ENCODE measurements at places on chromosomes 7 and 10.

DNA sequence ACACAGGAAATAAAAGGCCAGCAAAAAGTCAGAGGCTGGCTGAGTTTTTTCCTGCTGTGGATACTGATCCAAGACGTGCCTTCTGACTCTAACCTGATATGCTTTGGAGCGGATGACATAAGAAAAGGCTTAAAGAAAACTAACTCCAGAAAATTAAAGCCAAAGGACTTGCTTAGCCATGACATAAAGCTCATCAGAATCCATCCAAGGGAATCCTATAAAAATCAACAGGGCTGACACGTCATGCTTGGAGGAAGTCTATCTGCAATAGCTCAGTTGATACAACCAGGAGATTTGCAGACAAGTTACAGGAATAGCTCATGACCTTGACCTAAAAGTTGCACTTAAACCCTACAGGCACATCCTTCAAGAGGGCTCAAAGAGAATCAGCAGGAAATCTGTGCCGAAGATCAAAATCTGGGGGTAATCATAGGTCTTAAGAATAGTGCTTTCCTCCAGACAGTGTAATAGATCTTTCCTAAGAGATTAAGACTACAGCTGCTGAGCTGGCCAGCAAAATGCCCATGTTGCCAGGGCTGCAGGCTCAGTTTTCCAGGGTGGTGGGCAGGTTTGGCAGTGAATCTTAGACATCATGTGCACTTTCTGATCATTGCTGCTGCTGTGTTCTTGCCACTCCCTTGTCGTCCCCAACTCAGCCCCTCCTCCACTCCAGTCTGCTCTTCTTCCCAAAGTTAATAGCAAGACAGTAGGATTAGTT is 111.5 kb upstream of the SVIL start:
- DNase-seq, result no peak

- DNase-seq, result no peak
These were observed 47.0 kb downstream of the SPAM1 start for GRCh38 chr7:123972045-123972444.

DNA sequence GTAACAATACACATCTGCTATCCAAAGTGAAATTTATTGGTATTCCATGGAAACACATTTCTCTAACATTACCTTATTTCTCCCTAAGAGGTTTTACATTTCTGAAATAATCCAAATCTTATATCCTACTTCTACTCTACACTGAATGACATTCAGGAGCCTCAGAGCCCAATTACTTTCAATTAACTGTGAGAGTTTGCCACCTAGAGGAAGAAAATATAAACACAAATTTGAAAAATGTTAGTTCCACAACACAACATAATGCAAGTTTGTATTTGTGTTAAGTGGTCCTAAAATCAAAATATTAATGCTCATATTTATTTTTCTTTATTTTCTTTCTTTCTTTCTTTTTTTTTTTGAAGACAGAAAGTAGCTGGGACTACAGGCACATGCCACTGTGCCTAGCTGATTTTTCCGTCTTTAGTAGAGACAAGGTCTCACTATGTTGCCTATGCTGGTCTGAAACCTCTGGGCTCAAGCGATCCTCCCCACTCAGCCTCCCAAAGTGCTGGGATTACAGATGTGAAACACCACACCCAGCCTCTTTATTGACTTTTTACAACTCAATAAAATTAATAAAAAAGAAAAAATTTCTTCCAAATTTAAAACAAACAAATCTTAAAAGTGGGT is 46.0 kb downstream of the ATAD1 start:
- DNase-seq, result no peak

- DNase-seq, result no peak
These were observed 348.5 kb downstream of the ANKRD30A start for GRCh38 chr10:37473906-37474305.

DNA sequence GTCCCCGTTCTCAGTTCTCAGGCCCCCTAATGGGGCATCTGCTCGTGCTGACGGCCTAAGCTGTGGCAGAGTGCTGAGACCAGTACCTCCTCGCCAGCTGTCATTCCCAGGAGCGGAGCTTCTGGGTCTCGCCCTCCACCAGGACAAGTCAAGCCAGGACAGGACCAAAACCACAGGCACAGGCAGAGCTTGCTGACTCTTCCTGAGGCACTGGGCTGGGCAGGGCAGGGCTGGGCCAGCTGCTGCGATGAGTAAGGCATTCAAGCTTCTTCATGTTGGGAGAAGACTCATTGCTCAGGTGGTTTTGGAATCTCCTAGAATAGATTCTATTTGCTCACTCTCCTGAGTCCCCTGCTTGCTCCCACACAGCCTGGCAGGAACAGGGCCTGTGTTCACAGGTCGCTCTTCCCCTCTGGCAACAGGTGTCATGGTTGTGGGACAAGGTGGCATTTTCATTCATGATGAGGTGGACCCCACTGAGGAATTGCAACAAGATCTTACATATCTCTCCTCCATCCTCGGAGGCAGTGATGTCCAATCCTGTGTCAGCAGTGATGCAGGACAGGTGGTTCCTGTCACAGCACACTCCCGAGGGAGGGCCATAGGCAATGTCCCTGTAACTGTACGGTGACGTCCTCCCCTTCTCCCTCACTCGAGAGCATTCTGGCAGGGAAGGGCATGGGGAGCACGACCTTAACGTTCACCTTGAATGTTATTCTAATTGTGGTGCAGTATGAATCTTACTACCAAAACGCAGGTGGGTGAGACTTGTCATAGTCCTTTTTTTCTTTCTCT is 17.0 kb upstream of the SH3PXD2A start:
- DNase-seq, result no peak

GRCh38 chr7:101363734-101364374 is 1.2 kb downstream of the COL26A1 start:
- peak; percentile 61 for DNase-seq

DNA sequence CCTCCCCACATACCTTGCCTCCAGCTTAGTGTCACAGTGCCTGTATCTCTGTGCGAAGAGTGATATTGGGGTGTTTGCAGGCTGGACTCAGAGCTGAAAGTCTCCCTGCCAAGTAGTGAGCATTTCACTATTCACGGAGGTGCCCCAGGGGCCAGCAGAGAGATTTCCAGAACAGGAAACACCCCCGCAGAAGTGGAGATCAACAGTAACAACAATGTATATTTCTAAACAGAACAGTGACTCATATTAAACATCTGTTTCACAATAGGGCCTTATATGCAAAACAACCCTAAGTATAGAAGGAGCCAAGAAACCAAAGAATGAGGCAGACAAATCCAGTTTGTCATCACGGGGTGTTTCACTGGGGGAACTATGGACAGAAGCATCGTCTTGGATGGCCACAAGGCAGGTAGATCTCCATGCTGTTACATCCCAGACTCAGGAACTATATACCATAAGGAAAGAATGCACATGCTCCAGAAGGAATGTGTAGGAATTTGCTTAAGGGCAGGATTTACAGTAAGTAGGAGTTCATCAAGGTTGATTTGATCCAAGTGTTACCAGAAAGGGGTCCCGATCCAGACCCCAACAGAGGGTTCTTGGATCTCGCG is 29.3 kb upstream of the CCL24 start:
- peak; percentile 14 for DNase-seq

GRCh38 chr10:10661176-10661575 is 356.5 kb upstream of the CELF2 start:
- no peak for DNase-seq

DNA sequence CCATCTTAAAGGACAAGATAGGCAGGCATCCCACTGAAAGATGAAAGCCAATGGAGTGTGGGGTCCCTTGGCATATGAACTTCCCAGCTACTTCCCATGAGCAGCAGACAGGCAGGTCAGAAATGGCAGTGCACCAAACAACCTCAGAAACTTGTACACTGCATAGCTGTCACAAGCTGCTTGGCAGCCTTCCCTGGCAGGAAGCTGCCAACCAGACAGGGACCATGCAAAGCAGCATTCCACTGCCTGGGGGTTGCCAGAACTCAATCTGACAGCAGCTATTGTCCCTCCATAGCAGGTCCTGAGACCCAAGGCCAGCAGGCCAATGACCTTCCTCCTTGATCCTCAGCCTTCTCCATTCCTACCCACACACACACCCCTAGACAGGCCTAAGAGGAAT is 139.5 kb downstream of the PLCE1 start:
- DNase-seq, result no peak

- DNase-seq, result no peak
These were observed 270.5 kb upstream of the PODXL start for GRCh38 chr7:131826960-131827359.

- DNase-seq, result no peak
These were observed 13.6 kb upstream of the COL17A1 start for GRCh38 chr10:104099269-104099668.

DNA sequence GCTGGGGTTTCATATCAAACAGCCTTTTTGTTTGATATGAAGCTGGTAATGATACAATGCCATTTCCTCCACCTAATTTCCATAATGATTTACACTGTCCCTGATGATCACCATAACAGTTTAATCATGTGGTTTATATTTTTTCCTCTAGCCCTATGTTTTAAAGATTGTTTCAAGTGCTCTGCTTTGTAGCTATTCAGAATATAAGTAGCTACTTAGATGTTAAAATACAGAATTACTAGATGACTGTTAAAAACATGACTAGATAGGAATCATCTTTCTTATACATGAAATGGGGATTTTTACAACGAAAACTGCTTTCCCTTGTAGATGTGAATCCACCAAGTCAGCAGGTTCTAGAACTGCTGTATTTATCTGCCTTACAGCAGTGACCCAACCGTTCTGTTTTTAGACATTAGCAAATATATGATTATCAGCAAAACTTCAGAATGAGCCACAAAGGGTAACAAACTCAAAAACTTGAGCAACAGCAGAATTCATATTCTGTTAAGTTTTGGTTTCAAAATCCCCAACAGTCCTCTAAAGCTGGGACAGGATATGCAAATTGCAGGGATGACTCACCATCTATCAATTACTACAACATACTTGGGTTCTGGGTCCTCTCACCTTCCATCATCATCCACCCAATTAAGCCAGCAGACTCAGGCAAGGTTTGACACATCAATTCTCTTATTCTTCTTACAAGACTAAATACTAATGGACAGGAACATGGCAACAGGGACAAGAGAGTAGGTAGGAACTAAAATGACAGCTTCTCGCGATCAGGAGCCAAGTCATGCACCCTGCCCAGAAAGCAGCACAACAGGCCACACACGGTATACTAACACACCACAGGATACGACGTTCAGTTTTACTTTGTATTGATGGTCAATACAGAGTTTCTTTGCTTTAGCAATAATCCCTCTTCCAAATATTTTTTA is 83.9 kb downstream of the PIP4K2A start:
- DNase-seq, result peak; percentile 51

DNA sequence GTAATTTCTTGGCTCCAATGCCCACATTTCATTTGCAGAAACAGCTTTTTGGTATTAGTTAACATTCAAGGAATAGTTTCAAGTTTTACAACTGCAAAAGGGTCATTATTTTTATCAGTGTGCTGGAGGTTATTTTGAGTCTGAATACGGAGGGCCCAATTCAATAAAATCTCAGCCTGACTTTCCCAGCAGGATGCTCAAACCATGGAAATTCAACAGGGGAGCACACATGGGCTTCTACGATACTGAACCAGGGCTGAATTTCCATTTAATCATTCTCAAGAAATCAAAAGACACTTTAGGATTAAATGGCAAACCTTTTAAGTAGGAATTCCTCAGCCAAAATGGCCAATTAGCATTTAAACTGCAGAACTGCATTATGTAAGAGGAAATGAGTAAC is 700.9 kb upstream of the ANKRD30A start:
- no peak for DNase-seq

- DNase-seq, result no peak
These were observed 38.9 kb upstream of the YAE1 start for GRCh38 chr7:39527296-39527695.

- DNase-seq, result no peak
These were observed 33.5 kb downstream of the OSBPL3 start for GRCh38 chr7:24946467-24946866.

GRCh38 chr7:41315764-41316163 is 387.1 kb downstream of the INHBA start:
- no peak for DNase-seq

DNA sequence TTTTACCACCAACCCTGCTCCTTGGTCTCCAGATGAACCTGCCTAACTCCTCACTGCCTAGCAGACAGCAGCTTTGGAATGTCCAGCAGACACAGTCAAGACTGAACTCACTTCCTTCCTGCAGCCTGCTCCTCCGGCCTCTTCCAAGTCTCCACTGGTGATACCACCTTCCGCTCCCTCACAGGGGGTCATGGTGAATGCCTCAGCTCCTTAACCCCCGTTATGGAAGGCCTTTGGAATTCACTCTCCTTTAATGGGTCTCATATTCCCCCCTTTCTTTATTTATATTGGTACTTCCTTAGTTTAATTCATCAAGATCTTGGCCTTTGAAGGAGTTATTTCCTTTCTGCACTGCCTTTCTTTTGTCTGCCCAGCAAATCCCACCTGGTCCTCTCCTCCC is 44.9 kb upstream of the ZNF32 start:
- no peak for DNase-seq

DNA sequence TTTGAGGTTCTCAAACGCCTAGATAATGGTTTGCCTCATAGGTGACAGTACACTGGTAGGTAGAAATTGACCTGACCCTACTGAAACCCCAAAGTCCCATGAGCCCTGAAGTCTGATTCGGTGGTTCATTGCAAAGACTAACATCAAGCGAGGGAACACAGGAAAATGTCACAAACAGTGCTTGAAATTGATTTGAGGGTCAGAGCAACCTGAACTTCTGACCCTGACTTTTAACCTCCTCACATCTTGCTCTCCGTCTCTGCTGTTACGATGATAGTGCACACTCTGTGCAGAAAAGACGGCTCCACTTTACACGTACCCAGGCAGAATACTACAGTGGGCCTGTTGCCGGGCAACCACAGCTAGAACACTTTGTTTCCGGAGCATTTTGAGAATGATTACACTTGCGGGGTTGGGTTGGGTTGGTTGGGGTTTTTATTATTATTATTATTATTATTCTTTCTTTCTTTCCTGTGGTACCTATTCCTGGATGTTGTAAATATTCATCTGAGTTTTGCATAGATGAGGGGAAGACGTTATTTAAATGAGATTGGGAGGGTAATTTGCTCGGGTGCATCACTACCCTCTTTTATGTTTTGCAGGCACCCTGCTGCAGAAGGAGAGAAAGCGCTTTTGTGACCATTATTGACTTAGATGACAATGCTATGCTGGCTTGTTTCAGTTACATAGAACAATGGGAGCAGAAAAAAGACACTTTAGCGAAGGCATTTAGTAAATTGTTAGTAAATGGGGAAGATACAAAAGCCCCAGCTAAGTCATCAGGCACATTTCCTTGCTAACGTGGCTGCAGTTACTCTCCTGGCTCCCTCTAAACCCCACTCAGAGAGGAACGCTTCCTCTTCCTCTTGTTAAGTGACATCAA is 438.1 kb upstream of the NRP1 start:
- DNase-seq, result no peak

DNA sequence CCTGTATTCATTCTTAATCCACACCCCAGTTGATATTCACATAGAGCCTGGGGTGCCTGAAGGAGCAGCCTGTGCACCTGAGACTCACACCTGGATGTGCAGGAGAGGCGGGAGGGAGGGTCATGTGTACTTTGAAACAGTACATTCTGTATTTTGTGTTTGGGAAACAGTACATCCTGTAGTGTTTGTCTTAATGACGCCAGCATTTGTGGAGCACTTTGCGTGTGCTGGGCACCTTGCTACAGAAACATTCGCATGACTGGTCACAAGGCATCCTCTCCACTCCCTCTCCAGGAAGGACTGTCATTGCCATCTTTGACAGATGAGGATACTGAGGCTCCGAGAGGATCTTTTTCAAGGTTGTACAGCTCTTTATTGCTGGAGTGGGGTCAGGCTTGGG is 132.1 kb downstream of the TACC2 start:
- DNase-seq, result no peak

GRCh38 chr10:21183025-21183424 is 285.9 kb upstream of the NEBL start:
- no peak for DNase-seq

- peak; percentile 11 for DNase-seq
These were observed 29.4 kb upstream of the SGMS1 start for GRCh38 chr10:50653142-50653541.

- DNase-seq, result no peak
These were observed 319.9 kb upstream of the COBL start for GRCh38 chr7:51636503-51636902.
